Natural killer cell (primary cell): ENCODE measurements at places on chromosomes 5 and 9.

- no peak for DNase-seq
Measured at GRCh38 chr5:143600396-143601075, 197.1 kb upstream of the NR3C1 start.

- DNase-seq = no peak
Measured at GRCh38 chr5:124494540-124495116, 251.8 kb downstream of the ZNF608 start.

GRCh38 chr5:149656576-149657182 lies 73.4 kb upstream of the PPARGC1B start:
- peak; percentile 20 for DNase-seq

DNA sequence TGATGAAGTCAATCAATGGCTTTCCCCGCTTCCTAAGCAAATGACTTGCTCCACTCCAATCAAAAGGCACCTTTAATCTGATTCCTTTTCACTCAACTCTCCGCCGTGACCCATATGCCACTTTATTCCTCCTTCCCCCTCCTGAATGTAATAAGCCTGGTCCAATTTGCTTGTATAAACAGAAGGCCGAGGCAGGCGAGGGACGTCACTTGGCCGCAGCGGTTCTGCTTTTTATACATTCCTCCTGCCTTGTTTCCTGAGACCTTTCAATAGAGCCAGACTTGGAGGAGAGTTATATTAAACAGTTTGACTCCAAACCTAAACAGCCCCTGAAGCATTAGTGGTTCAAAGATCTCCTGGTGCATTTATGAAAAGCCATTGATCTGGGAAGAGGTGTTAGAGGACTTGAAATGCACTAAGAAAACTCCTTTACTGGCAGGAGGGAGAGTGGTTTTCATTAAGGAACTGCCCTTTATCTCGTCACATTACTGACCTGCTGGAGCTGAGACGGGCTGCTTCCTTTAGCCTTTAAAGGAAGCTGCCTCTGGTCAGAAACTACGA lies 273.4 kb downstream of the SLIT3 start:
- no peak for DNase-seq

- DNase-seq = no peak
Measured at GRCh38 chr9:75455444-75455921, 367.2 kb downstream of the OSTF1 start.

GRCh38 chr5:113269023-113269997 lies 165.5 kb downstream of the TSSK1B start:
- DNase-seq = no peak

DNA sequence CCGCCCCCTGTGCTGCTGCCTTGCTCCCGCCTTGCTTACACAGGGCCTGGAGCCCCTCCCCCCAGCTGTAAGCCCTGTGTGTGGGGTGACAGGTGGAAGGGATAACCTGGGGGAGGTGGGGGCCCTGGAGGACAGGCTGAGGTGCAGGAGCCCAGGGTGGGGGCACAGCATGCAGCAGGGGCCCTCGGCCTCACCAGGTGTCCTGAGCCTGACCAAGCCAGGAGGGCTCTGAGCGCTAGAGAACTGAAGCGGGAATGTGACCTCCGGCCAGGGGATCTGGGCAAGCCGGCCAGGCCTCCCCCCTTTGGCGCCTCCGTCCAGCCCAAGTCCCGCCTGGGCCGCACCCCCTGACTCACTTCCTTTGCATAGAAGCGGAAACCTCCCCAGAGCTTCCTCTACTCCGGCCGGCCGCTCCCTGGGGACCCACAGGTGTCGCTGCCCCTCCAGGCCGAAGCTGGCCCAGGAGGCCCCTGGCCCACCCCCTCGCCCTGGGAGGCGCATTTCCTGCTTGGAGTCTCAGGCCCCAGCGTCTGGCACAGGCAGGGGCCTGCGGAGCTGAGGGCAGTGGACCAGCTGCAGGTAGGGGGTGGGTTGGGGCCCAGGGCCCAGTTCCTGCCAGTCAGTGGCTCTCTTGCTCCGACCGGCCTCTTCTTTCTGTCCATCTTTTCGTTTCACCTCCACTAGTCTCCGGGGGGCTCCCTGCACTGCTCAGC lies at the start of gene TOR4A:
Gene TOR4A (plus strand): TSS at position 398 of the 713 bp plus-strand sequence. CDS start 964 bp downstream, outside the sequence.
- DNase-seq = peak; percentile 56

DNA sequence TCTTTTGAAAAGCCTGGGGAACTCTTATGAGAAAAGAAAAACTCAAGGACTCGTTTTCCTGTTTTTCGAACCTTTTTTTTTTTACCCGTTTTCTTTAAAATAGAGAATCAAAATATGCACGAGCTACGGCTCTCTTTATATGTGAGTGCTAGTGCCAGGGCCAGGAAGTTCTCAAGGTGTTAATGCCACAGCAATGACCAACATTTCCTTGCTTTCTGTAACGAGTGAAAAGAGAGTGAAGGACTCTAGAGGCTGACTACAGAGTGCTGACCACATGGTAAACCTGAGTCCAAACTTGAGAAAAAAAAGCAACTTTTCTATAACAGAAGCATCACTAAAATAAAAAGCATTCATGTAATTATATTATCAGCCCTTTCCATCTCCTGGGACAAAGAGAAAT lies 102.2 kb upstream of the SLC28A3 start:
- no peak for DNase-seq

GRCh38 chr9:100890321-100890720 lies 138.2 kb upstream of the PLPPR1 start:
- DNase-seq = no peak

DNA sequence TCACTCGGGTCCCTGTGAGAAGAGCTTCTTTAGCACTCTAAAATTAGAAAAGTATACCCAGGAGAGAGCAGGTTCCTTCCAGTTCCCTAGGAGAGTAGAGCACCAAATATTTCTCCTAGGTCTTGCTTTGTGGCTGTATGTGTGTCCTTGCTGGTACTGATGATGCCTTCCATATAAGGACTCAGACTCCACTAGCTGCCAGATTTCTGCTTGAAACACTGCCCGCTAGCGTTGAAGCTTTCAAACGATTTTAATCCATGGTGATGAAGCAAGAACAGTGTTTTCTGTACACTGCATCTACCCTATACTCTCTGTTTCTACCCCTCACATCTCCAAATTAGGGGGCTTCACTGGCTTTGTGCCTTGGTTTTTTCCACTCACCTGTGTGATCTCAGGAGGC lies 2.4 kb upstream of the SMC2 start:
- peak; percentile 48 for DNase-seq

DNA sequence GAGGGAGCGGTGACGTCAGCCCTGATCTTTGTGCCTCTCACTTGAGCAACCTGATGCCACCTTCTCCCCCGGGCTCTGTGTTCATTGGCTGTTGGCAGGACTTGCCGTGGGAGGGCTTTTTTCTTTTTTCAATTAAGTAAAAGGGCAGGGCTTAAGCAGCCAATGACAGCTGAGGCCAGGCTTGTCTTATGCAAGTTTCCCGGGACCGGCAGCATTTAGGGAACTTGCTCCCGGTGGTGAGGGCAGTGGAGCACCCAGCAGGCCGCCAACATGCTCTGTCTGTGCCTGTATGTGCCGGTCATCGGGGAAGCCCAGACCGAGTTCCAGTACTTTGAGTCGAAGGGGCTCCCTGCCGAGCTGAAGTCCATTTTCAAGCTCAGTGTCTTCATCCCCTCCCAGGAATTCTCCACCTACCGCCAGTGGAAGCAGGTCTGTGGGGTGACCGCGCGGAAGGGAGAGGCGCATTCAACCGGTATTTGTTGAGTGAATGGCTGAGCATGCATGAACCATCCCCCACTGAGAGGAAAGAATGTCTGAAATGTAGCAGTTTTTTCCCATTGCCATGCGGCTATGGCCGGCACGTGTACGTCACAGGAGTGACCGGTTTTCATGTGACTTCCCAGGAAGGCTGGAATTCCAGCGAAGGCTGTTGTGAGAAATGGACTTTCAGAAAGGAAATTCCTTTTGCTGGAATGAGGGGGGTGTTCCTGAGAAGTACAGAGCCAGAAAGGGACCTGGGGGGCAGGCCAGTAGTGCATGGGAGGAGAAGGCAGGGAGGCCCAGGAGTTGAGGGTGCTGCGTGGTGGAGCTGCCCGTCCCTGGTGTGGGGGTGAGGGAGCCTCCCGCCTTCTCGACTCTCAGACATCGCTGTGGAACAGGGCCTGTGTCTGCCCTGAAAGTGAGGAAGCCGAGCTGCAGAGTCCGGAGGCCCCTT lies 29.0 kb downstream of the PTGES2 start:
- DNase-seq = no peak

DNA sequence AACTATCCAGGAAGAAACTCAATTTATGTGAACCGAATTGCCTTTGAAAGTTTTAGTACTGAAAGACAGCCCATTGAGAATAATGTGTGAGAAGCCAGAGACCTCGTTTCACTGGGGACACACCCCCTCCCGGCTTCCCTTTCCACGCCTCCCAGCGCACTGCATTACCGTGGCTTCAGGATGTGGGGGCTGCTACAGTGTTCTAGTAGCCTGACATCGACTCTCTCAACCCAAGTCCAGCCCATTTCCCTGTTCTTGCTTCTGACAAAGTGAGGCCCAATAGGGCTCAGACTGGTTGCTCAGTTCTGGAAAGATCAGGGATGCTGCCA lies 3.5 kb downstream of the PAX5 start:
- DNase-seq = peak; percentile 35

DNA sequence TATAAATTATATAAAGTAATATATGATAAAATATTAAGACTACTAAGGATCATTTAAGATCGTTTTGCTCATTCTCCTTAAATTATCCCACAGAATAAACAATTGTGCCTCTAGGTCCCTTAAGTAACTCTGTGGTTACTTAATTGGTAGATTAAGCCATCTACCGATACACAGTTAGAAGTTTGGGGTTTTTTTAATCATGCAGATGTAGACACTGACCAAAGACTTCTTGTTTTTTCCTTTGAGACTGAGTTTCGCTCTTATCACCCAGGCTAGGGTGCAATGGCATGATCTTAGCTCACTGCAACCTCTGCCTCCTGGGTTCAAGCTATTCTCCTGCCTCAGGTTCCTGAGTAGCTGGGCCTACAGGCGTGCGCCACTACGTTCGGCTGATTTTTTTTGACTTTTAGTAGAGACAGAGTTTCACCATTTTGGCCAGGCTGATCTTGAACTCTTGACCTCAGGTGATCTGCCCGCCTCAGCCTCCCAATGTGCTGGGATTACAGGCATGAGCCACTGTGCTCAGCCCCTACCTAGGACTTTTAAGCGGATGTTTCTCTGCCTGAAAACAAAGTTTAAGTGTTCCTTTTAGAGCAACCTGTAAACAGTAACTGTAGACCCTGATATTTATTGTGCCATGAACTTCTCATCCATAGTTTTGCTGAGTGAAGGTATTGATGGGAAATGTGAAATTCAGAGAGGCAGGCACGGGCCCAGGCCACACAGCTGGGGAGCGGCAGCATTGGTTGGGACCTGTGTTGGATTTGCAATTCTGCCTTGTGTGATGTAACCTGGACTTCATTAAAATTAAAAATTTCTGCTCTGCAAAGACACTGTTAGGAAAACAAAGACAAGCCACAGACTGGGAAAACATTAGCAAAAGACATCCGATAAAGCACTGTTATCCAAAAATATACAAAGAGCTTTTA lies 11.6 kb downstream of the CEL start:
- DNase-seq = no peak

GRCh38 chr9:20865347-20865746 lies 166.1 kb downstream of the HACD4 start:
- DNase-seq = no peak

DNA sequence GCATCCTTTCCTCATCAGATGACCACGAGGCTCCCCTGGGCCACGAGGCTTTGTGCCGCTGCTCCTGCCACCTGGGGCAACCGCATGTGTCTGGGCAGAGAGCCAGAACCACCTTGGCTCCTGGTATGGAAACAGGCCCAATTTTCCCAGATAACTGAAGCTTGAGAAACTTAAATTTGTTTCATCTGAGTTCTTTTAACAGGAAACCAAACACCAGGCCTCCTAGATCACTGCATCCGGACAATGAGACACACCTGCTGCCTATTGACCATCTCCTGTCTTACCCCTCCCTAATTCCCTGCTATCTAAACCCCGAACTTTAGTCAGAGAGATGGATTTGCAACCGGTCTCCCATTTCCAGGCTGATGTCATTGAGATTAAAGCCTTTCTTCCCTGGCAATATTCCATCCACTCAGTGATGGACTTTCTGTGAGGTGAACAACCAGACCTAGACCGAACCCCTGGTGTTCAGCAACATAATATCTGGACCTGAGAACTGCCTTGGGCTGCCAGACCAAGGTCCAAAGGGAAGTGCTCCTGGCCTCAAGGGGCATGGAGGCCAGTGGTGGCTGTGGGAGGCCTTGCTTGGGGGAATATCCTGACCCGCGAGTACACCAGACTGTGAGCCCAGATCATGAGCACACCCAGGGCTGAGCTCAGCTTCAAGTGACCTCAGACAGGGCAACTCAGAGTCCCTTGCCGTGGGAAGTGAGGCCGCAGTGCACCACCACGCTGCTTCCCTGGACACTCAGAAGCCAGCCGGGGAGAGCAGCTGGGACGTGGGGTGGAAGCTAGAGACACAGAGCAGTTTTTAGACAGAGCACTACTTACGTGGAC lies 199.7 kb downstream of the HSPA4 start:
- DNase-seq = no peak

GRCh38 chr5:66818935-66819328 lies 222.7 kb downstream of the MAST4 start:
- no peak for DNase-seq

DNA sequence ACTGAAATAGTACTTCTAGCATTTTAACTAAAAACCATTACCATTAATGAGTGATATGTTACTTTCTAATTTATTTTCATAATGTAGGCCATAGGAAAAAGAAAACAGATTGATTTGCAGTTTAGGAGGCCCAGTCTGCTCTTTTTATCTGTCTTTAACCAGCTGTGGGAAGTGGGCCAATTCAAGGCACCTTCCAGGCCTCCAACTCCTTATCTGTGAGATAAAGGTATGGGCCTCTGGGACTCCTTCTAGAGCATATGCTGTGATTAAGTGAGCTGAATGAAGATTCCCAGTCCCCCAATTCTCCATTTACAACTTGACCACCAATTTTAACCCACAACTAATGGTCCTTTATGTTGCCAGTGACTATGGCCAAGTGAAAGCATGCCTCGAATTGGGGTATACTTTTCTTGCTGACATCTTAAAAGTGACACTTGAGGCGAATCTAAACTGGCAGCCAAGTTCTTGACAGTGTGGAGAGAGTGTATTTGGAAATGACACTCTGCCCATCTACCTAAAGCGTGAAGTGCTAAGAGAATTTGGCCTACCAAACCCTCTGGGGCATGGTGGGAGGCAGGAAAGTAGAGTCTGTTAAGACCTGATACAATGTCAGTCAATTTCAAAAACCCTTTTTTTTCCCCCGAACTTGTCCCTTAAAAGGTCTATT lies 88.3 kb downstream of the PIK3R1 start:
- DNase-seq = no peak

- DNase-seq = no peak
Measured at GRCh38 chr5:6396043-6396442, 17.7 kb upstream of the MED10 start.

GRCh38 chr9:100167915-100168654 lies 69.0 kb downstream of the INVS start:
- DNase-seq = no peak

DNA sequence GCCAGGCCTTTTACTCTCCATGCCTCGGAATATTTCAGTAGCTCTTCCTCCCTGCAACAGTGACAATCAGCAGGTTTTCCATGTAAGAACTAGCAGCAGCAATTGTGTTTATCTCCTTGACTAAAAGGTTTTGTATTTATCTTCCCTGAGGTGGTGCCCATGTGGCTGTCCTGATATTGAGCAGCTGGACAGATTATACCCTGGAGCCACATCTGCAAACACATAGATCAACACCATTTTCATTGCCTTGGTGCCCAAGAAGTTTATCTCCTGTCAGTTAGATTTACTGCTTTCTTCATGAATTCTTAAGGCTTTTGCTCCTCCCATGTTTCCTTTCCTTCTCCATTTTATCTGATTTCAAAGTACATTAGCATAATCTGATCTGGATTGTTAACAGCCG lies 378.4 kb downstream of the SPATA31D1 start:
- DNase-seq = no peak

GRCh38 chr5:168608386-168608785 lies 29.2 kb upstream of the PANK3 start:
- no peak for DNase-seq

- no peak for DNase-seq
Measured at GRCh38 chr9:34362614-34363214, 14.0 kb downstream of the MYORG start.
